ENCODE measurements at places on chromosomes 2 and 18.

DNA sequence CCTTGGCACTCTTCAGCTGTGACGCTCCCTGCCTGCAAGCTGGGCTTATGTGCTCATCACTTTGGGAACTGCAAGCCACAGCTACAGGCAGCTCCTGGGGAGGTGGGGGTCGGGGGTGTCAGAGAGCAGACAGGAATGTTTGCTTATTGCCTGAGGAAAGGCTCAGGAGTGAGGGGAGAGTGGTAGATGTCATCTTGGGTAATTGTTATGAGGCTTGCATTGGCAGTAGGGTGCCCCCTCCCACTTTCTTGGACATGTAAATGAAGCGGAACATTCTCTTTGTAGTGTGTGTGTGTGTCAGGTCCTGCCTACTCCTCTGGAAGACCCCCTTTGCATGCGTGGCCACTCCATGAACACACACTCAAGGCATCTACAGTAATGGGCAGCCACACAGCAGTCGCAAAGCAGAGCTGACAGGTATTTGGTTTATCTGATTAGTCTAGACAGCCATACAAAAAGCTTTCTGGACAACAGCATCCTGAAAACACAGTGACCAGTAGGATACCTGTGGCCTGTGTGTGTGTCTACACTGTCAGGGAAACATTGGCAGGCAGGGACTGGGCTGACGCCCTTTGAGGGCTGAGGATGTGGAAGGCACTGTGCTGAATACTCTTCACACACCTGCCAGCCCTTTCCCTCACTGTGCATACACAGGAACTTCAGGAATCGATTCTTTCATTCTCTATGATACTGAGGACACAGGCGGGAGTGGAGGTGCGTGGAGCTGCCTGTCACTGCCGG is 17.1 kb upstream of the MC2R start:
- no peak for DNase-seq

- no peak for DNase-seq
Measured at GRCh38 chr2:240386326-240386725, 49.1 kb upstream of the GPC1 start.

GRCh38 chr2:47309952-47310800 is 92.8 kb upstream of the MSH2 start:
- DNase-seq: no peak

DNA sequence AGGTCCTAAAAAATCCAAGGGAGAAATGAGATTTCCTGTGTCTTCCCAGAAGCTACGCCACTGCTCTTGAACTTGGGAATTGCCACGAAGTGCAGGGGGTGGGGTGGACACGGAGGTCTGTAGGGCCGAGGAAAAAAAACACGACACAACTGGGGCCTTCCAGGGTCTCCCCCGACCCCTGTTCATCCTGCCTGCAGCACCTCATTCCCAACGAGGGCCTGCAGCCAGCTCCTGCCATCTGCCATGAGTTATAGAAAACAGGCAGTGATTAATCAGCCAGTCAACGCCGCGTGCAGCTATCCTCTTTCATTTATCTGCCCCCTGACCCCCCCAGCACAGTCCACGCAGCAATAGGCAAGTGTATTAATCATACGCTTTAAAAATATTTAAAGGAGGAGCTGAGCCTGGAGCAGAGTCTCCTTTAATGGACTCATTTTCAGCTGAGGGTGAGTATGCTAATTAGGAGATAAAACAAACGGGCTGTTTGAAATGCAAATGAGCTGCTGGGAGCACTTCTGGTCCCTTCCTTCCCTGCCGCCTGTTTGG is 209.9 kb downstream of the TFCP2L1 start:
- DNase-seq: peak; percentile 57

DNA sequence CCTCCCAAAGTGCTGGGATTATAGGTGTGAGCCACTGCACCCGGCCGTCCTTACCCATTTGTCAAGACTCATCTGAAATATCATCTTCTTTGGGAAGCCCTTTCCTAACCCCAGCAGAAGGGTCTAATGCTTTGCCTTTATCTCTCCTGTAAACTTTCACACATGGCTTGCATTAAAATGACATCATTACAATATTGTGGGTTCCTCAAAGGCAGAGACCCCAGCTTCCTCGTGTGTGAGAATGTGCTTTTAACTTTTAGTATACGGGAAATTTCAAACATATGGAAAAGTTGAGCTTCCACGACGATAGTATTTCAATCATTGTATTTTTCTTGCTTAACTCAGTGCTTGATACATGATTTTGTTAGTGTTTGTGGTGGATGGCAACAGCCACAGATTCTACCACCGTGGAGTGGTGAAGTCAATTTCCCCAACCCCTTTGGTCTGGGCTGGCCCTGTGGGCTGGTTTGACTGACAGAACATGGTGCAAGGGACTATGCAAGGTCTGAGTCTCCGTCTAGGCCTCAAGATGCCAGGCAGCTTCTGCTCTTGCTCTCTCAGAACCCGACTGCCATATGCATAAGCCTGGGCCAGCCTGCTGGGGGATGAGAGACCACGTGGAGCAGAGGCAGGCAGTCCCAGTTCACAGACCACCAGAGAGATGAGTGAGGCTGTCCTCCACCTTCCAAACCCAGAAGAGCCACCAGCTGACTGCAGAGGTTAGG is 39.9 kb downstream of the NGEF start:
- no peak for DNase-seq

DNA sequence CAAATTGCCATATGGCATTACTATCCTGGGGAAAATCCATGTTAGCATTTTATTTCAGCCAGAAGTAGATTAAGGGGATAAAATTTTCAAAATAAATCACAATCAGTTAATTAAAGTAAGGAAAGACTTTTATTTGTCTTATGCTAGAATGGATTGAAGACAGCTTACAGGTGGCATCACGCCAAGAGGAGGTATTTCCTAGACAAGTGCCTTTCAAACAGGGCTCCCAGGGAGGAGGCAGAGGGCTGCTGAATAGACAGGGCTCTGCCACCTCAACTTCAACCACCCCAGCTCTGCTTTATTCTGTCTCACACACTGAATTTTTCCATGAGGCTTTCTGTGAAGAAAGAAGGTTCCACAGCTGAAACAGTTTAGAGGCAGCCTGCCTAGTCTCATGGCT is 12.2 kb downstream of the CCDC68 start:
- DNase-seq: no peak

DNA sequence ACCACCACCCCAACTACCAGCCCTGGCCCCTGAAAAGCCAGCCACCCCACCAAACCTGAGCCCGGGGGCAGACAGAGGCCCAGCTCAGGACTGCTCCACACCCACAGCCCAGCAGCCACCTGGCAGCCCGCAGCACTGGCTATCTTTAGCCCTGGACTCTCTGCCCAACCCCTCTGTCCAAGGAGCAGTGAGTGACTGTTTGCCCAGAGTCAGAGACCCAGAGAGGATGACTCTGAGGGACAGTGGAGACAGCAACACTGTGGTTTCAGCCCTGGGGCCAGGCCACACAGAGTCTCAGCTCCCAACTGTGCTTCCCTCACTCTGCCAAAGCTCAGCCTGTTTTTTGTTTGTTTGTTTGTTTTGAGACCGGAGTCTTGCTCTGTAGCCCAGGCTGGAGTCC is 32.6 kb downstream of the BIN1 start:
- no peak for DNase-seq

GRCh38 chr2:110904779-110905148 is 172.4 kb downstream of the ACOXL start:
- DNase-seq: no peak

- no peak for DNase-seq
Measured at GRCh38 chr2:189116087-189116486, 63.5 kb downstream of the COL5A2 start.

DNA sequence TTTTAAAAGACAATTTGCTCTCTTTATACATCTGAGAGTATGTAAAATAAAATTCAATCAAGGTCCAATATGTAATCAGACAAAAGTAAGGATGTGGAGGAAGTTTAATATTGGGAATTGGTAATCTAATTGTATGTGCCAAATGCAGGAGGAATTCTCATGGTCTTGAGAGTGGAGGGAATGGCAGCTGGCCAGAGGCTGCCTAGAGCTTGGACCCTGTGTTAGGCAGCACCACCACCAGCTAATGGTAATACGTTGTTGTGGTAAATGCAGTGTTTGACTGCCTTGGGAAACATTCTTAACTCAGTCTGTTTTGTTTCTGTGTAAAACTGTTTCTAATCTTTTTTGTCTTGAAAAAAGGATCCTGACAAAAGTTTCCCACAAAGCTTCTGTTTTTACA is 30.0 kb downstream of the GALNT1 start:
- no peak for DNase-seq

DNA sequence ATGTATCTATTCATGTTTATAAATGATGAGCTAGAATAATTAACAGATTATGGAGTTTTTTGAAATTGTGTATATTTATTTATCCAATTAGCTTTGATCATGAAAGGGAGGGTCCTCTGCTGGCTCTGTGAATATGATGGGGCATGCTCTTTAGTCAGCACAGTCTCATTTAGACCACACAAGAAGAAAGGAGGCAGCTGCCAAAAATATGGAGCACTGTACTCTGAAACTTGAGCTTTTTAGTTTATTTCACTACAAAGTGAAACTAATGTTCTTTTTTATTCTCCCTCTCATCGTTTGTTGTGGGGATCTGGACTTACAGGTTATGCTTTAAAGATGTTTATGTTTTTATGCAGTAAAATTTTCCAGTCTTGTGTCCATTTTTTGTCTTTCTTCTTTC is 266.9 kb upstream of the GULP1 start:
- no peak for DNase-seq

All from GM04503 (cell line).